Epithelial cell of alveolus of lung (primary cell): ENCODE measurements at places on chromosomes 13 and 19. TPM values are rescaled to one million over a fixed set of nuclear protein-coding genes. Genes with fewer than 3 reads are reported as not detected.

The ITPKC gene
- 13.7 and 19.3 TPM in 2 replicates for total RNA-seq

The PRKCG gene
- total RNA-seq: under 0.01 TPM in 1 of 2 replicates, not detected in the other

The ZNF575 gene
- total RNA-seq: 21.8 TPM in 1 of 2 replicates, not detected in the other

The RDH8 gene
- not detected in 2 replicates for total RNA-seq

The LIM2 gene
- total RNA-seq: not detected in 2 replicates

The MAMSTR gene
- 0.56 and 1.6 TPM in 2 replicates for total RNA-seq

The ANKRD24 gene
- 1.4 TPM in 1 of 2 replicates, not detected in the other for total RNA-seq

The BRCA2 gene
- total RNA-seq: 4.1 and 10.2 TPM in 2 replicates

The LNX2 gene
- 4.1 and 5.0 TPM in 2 replicates for total RNA-seq
